NCI-H1105 treated with DMSO at 0.1 percent for 48 hours (cell line): ENCODE measurements at places on chromosomes 3 and 15.

GRCh38 chr15:68210409-68210756 lies 5.3 kb upstream of the CALML4 start:
- DNase-seq: no peak

DNA sequence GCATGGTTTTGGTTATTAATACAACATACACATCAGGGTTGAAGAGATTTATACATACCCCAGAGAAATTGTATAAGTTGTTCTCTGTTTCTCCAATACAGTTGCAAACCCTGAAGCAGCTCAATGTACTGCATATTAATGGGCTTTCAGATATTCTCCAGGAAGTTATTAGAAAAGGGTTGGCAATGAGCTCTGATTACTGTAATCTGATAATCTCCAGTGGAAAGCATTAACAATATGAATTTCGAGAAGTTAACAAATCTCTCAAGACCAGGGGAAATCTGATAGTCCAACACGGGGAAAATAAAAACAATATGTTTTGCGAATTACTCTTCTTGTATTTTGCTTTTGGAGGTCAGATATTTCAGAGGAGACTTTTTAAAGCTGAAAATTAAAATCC lies 950.1 kb downstream of the TBL1XR1 start:
- DNase-seq: no peak

- no peak for DNase-seq
Observed at GRCh38 chr15:87710406-87710805, 546.1 kb downstream of the NTRK3 start.

- DNase-seq: peak; percentile 58
Observed at GRCh38 chr3:103389356-103389755, 954.5 kb downstream of the ZPLD1 start.

DNA sequence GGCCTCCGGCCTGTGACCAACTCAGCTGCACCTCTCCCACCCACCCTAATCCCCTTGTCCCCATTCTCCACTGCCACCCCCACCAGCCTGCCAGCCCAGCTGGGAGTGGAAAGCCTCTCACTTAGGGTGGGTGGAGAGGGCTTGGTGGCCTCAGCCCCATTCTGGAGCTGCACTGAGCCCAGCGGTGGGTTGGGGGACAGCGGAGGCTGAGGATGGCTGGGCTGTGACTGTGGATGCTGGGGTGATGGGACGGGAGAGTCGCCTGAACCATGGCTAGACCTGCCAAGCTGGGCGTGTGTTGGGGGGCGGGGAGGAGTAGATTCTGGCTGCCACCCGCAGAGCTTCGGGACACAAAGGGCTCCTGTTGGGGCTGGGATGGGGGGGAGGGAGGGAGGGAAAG lies 1.8 kb downstream of the CLCN2 start:
- DNase-seq: no peak
